Gastrocnemius medialis (tissue), 4 donors: ENCODE measurements at places on chromosomes 11 and 22.

- DNase-seq: no peak
Measured at GRCh38 chr11:27410272-27410671, 47.3 kb upstream of the CCDC34 start.

GRCh38 chr11:43434893-43435292 is 76.2 kb downstream of the TTC17 start:
- no peak for DNase-seq

GRCh38 chr11:83046621-83047172 is 25.0 kb downstream of the RAB30 start:
- no peak for DNase-seq

DNA sequence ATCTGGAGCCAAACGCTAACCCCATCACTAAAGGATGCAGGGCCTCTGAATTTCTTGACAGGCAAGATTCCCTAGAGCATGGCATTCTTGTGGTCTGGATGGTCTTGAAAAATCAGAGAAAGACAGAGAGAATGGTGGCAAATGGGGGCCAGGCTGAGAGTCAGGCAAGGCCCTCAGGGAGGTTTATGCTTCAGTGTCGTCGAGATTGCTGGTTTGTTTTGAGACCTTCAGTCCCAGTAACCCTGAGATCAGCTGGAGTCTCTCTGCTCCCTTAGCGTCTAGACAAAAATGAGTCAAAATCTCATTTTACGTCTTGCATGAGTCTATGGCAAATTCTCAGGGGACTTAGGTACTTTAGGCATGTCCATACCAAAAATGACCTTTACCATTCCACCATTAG is 539.3 kb downstream of the SOX6 start:
- DNase-seq: no peak

DNA sequence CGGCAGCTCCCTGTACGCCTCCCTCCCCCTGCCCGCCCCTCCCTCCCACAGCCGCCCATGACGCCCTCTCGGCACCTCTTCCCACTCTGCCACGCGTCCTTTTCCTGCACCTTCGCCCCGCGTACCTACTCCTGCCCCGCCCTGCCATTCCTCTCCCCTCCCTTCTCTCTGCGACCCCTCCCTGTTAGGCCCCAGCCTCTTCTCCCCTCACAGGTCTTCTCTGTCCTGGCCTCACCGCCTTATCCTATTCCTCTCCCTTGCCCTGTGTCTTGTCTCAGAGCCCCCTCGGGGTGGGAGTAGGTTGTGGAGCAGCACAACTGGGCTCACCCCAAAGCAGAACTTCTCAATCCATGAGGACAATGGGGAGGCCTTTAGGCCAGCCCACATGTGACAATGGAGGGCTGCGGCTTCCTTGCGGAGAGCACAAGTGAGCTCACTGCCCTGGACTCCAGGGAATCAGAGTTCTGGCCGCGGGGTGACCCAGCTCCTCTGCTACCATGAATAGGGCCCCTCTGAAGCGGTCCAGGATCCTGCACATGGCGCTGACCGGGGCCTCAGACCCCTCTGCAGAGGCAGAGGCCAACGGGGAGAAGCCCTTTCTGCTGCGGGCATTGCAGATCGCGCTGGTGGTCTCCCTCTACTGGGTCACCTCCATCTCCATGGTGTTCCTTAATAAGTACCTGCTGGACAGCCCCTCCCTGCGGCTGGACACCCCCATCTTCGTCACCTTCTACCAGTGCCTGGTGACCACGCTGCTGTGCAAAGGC is 539 bp downstream of the SLC35C1 start:
- peak; percentile 17 for DNase-seq

GRCh38 chr11:65793144-65793581 is 6.3 kb downstream of the OVOL1 start:
- no peak for DNase-seq

GRCh38 chr11:73981051-73981805 is 1.4 kb downstream of the UCP2 start:
- no peak for DNase-seq

GRCh38 chr11:36367806-36368680 is 72.0 kb downstream of the PRR5L start:
- no peak for DNase-seq

GRCh38 chr11:132751516-132752250 is 780.6 kb downstream of the OPCML start:
- DNase-seq: no peak

DNA sequence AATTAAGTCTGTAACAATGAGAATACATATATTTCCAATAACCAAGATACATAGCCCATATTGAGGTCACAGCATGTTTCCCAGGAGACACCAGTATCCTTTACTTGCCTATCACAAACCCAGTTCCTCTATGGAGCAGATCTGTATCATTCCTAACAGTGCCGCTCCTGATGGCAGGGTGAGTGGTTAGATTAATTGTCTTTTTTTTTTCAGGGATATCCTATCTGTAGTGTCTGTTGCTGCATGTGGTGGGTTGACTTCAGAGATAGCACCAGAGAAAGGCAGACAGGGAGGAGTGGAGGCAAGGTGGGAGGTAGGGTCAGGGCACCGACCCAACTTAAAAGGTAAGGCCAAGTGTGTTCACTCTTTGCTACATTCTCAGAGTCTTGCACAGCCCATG is 2.8 kb downstream of the MTNR1B start:
- no peak for DNase-seq

DNA sequence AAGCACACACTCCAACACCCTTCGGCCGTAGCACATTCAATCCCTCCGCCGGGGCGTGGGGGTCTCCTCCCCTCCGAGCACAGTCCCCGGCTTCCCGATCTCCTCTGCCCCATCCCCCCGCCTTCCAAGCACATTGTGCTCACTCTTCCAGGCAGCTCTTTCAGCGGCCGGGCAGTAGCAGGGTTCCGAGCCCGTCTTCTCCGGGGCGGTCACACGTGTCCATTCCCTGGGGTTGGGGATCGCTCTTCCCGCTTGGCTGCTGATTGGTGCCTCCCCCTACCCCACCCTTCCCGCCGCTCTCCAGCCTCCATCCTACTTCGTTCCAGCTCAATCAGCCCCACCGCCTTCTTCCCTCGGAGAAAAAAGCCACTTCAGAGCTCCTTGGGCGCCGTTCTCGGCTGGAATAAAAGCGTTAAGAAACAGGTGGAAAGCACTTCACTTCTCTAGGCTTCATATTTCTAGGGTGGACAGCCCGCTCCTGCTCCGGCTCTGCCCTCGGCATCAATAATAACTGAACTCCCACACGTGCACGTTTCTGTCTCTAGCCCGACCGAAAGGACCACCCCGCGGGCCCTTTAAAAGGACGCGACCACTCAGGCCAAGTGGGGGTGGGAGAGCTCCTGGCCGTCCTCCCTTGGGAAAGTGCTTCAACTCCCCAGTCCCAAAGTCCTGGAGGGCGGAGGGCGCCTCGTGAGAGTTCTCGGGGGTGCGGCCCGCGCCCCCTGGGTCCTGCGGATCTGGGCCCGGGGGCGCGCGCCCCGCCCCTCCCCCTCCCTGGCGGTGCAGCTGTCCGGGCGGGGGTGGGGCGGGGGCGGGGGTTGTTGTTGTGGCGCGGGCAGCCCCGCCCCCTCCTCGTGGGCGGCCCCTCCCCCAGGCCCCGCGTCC is 464 bp upstream of the CECR2 start:
- peak; percentile 78 for DNase-seq

- no peak for DNase-seq
Measured at GRCh38 chr11:64324692-64325469, 7.0 kb downstream of the PRDX5 start.

DNA sequence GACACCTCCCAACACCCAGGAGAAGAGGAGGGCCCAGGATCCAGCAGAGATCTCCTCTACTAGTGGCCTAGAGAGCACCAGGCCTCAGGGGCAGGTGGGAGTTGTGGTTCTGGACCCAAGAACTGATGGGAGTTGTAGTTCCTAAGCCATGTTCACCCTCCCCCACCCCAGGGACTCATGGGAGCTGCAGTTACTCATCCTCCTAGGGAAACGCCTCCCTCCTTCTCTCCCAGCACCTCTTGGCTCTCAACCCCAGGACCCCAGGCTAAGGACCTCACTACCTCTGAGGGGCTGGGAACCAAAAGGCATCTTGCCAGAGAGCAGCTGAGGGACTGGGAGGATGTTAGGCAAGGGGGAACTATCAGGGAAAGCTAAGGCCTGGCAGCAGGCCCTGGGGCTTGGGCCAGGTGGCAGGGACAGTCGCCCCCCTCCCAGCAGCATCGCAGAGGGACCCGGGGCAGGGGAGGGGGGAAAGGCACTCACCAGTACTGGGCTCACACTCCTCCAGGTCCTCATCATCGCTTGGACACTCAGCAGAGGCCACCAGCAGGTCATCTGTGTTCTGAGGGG is 28.9 kb downstream of the SLC22A12 start:
- peak; percentile 27 for DNase-seq

GRCh38 chr11:126990716-126991480 is 9.7 kb downstream of the KIRREL3 start:
- DNase-seq: no peak

DNA sequence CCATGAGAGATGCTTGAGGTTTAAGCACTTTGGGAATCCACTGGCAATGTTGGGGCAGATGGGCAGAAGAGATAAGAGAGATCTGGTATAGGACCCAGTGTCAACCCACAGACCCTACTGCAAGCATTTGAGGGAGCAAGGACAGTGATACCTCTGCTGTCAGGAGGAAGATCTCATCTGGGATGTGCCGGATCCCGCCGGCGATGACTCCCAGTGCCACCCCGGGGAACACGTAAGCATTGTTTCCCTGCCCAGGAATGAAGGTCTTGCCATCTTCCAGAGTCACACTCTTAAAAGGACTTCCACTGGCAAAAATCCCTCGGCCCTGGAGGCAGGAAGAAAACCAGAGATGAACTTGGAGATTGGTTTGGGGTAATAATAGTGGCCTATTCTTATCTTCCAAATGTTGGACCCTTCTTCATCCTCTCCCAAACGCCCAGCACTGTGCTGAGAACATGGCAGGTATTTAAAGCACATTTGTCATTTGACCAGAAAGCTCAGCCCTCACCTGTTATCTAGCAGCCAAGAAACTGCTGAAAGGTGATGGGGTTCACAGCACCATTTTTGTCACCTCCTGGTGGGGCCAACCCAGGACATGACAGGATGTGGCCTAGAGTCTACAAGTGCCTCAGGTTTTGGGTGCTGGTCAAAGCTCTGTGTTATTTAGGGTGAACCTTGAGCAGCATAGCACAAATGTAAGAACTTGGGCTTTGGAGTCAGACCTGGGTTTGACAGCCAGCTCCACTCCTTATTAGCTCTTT is 71.7 kb downstream of the CCDC81 start:
- no peak for DNase-seq

DNA sequence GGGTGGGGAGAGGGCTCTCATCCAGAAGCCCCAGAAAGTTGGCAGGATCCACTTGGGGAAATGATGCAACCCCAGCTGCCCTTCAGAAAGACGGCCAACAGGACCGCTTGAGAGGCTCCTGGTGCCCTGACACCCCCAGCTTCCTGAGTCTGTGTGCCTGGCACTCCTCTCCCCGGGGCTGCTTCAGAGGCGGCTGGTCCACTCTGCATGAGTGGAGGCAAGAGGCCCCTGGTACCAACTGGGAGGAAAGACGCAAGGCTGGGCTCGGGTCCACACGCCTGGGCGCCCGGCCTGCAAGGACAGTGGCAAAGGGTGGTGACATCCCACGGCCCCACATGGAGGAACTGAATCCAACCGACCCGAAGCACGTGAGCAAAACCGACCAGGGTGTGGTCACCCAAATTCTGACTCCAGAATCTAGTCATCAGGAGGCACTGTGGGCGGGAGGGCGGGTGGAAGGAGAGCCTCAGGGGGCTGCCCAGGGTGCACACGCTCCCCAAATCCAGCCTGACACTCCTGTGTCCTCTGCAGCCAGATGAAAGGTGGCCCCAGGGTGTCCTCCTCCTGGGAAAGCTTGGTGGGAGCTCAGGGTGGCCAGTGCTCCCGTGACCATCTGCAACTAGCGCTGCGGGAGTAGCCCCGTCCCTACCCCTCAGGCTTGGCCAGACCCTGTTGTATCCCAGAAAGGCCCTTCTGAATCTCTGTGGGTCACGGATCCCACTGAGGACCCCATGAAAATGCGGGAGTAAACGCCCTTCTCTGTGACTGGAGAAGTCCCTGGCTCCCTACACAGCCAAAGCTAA is 3.7 kb downstream of the RNH1 start:
- DNase-seq: peak; percentile 71

DNA sequence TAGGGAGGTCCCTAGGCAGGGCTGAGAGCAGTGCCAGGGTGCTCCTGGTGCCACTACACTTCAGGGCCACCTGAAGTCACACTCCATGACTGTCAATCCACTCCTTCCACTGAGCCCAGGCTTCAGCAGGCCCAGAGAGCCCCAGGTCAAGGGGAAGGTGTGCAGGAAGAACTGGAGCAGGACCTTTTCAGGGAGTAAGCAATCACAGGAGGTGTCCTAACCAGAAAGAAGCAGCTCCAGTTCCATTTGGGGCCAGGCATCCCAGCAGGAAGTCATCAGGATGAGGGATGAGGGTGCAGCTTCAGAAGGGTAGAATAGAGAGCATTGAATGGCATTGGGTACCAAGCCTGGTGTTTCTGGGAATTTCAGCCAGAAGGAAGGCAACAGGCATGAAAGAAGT is 556.5 kb downstream of the INSC start:
- DNase-seq: no peak

GRCh38 chr22:20648306-20648903 is 125.5 kb upstream of the SERPIND1 start:
- no peak for DNase-seq

DNA sequence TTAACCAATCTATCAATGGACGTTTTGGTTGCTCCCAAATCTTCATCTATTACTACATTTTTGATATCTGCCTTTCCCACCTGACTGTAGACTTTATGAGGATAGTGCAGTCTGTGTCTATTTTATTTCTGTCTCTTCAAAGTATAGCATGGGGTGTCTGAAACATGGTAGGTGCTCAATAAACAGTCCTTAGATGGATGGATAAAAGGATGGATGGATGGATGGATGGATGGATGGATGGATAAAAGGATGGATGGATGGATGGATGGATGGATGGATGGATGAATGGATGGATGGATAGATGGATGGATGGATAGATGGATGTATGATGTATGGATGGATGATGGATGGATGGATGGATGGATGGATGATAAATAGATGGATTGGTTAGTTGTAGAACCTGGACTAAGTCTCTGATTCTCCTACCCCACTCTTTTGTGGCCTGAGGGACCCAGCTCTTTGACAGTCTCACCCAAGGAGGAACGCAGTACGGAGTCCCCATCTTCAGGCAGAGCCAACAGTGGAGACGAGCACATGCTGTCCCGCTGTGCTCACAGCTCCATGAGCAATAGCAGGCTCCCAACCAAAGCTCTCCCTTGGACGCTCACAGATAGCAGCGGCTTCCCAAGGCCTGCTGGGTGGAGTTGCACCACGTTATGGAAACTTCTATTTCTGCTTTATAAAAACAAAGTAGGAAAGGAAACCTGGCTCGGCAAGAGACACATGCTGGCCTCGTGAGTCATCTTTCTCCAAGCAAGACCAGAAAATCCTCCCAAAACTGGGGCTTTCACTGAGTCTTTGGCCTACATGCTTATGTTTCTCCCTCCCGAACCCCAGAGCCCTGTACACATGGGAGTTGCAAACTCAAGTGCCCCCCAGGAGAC is 448.0 kb downstream of the MIAT start:
- peak; percentile 79 for DNase-seq
